Dermis microvascular lymphatic vessel endothelial cell (primary cell): ENCODE measurements at places on chromosomes 7 and 10.

- DNase-seq: no peak
Observed at GRCh38 chr10:110805292-110805691, 66.4 kb upstream of the PDCD4 start.

DNA sequence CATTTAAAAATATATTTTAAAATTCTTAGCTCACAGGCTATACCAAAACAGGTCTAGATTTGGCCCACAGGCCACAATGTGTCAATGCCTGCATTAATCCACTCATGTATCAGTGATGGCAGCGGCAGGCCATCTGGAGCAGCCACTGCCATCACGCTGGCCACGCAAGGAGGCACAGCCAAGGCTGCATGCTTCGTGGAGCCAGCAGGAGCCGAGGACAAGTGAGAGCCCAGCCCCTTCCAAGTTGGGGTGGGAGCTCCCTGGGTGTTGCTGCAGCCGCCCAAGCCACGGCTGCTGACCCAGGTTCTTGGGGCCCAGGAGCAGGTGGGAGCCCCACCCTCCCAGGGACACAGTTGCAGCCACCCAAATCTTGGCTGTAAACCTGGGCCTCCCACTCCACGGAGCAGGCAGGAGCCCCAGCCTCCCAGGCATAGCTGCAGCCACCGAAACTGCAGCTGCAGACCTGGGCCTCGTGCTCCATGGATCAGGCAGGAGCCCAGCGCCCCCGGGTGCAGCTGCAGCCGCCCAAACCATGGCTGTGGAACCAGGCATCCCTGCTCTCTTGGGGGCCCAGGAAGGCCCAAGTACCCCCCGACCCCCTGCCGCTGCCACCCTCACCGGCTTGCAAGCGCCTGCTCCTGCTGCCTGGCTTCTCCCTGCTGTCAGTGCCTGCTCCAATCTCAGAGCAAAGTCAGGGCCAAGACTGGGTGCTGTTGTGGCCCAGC is 87.3 kb upstream of the CACUL1 start:
- no peak for DNase-seq

- no peak for DNase-seq
Observed at GRCh38 chr7:118330388-118330787, 105.9 kb downstream of the ANKRD7 start.

DNA sequence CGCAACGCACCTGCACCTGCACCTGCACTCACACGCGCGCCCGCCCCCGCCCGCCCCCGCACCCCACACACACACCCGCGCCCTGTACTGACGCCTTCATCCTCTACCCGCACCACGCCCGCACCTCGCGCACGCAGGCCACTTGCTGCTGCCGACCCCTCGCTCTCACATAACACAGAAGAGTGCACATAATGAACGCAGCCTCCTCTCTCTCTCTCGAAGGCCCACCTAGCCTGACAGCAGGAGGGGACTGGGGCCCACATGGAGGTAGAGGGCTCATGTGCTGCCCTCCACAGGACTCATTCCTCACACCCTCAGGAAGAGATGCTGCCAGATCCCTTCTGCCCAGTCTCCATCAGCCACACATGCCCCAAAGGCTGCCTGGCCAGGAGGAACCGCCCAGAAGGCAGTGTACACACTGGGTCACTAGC is 432 bp upstream of the CAMK2B start:
- DNase-seq: no peak

- DNase-seq: no peak
Observed at GRCh38 chr10:33498391-33498891, 164.0 kb upstream of the NRP1 start.

GRCh38 chr10:79239275-79239779 is 107.9 kb upstream of the PPIF start:
- no peak for DNase-seq

DNA sequence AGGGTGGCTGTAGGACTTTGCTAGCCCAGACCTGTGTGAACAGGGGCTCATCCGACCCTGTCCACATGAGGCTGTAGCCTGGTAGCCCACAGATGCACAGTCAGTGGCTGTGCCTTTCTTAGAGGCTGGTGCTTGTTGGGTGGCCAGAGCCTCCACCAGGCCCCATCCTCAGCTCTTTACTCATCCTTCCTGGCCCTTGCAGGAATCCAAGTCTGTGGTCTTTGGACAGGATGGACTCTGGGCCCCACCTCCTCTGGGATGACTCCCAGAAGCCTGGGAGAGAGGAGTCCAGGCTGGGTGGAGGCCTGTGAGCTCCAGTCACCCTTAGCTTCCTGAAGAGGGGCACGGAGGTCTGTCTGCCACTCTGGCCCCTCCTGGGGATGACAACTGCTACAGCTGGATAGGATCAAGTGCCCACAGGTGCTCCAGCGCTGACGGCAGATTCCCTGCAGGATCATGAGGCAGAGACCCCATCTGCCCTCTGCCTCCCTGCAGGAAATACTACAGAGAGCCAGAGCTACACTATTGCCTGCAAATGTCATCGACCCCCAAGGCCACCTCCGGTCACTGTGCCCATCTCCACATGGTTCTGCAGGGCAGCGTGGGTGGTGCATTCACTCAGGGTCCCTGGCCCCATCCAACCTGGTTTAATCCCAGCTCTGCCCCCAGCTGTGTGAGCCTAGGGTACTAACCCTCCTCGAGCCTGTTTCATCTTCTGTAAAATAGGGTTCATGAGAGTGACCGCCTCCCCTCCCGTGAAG is 114.5 kb downstream of the PTPN20 start:
- DNase-seq: no peak

DNA sequence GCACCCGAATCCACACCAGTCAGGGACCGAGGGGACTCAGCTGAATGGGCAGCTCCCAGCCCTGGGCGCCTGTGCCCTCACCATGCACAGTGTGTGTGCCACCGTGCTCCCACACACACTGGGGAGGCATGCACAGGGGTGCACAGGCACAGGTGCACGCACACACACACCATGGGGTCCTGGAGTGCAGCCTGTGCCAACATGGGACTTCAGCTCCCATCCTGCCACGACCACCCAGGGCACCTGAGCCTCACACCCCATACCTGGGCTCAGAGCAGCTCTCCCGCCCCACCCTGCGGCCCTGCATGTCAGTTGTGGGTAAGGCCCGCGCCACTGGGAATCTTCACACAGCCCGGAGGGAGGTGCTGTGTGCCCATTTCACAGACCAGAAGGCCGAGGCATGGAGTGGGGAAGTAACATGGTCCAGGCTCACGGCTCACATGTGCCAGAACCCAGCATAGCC is 8.0 kb downstream of the ELFN1 start:
- DNase-seq: no peak

DNA sequence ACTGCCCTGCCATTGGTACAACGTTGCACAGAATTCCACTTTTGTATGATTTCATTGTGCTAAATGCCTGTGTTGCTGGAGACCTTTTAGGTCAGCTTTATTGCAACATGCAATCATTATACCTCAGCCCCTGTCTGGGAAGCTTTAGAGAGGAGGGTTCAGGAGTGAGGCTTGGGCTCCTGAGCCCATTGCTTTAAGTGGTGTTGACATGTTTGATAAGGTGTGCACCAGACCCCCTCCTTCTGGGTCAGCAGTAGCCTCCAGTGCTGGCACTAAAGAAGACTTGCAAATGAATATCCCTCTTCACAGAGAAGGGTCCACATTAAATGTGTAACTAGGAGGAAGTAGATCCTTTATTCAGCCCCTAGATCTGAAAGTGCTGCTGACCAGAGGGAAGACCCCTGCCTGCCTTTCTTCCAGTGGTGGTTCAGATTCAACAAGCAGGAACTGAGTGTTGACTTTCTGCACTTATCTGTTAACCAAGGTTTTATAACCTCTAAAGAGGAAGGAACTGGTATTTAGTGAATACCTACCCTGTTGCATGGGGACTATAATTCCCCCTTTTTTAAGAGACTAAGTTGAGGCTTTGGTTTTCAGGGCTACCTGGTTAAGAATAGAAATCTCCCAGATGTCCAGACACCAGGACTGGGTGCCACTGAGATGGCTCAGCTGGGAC is 369.4 kb upstream of the IGFBP3 start:
- DNase-seq: no peak

DNA sequence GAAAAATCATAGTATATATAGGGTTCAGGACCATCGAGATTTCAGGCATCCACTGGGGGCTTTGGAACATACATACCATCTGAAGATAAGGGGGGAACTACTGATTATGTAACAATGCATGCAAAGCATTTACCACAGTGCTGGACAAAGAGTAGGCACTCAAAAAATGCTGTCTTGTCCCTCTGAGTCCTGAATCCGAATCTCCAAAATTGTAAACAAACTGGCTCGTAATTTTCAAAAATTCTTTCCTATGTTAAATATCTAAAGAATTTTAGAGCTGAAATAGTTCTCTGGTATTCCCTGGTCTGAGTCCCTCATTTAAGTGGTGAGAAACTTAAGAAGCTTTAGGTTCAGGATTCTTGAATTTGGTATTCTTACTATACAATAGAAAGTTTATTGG is 167.8 kb upstream of the ASAH2 start:
- DNase-seq: no peak

GRCh38 chr7:65503434-65504152 is 129.9 kb downstream of the ZNF92 start:
- no peak for DNase-seq

DNA sequence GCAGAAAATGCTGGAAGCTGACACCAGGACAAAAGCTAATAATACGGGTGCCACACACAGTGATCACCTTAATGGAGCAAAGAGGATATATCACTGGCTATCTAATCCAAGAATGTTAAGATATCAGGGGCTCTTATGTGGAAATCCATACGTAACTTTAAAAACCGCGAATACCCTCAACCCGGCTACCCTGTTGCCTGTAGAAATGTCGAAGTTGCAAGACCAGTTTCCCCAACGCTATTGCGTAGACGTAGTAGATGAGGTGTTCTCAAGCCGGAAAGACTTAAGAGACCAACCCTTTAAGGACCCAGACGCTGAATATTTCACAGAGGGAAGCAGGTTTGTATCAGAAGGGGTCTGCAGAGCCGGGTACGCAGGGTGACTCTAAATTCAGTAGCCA is 7.9 kb upstream of the CYREN start:
- DNase-seq: no peak

- DNase-seq: no peak
Observed at GRCh38 chr7:78601728-78602127, 803.2 kb downstream of the PHTF2 start.

DNA sequence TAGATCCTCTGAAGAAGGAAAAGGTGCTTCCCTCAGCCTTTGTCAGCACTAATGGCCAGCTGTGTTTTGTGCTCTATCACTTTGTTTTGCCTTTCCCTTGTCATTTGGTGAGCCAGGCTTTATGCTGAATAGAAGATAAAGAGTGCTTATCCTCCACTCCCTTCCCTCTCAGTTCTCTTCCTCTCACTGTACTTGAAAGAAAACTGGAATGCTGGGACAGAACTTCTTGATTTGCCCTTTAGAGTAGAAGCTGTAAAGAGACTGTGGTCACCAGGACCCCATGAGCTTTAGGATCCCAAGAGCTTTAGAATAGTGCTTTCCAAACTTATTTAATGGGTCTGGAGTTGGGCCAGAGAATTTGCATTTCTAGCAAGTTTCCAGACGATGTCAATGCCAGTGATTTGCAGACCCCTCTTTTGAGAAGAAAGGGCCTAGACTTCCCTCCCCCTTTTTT is 81.4 kb downstream of the LRRC4 start:
- DNase-seq: no peak

GRCh38 chr10:112775892-112776674 is 174.0 kb upstream of the TCF7L2 start:
- no peak for DNase-seq

DNA sequence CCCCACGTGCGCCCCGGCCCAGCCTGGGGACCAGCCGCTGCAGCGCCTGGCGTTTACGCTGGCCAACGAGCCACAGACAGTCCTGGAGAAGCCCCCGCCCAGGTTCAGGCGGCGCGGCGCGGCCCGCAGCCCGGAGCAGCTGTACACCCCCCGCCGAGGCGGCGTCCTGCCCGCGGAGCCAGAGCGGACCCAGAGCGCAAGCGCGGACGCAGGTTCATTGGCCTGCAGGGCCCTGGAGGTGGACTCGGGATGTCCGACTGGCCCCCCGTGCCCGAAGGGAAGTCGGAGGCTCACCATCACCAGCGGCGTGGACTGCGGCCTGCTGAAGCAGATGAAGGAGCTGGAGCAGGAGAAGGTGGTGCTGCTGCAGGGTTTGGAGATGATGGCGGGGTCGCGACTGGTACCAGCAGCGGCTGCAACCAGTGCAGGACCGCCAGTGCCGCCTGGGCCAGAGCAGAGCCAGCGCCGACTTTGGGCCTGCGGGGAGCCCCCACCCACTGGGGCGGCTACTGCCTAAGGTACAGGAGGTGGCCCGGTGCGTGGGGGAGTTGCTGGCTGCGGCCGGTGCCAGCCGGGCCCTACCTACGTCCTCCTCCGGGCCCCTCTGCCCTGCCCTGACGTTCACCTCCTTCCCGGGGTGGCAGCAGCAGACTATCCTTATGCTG is 72.0 kb upstream of the KCTD7 start:
- DNase-seq: no peak

- no peak for DNase-seq
Observed at GRCh38 chr10:123381224-123381623, 227.0 kb downstream of the BUB3 start.

DNA sequence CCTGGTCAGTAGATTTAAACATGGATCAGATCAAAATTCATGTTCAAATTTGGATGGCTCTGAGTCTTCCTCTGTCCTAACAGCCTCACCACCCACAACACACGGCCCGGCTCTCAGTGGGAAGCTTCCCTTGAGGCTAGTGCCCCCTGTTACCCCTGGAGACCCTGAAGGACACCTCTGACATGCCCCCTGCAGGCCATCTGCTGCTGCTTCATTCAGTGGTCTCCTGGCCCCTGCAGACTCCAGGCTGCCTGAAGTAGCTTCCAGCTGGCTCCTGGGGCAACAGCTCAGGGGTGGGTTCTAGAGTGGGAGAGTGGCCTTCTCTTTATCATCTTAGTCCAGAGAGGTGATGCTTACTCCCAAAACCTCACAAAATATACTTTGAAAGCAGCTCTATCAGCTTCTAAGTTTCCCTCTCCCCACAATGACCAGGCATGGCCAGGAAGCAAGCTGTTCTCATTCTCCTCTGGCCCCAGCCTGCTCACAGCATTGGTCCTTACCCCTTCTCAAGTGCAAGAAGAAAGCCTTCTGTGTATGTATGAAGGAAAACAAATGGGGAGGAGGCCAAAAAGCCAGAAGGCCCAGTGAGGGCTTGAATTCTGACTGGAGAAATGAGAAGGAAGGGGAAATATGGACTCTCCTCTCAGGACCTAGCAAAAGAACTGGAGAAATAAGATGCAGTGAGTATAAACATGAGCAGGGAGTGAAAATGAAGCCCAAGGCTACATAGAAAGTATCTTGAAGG is 189.6 kb upstream of the INHBA start:
- DNase-seq: no peak

- peak; percentile 17 for DNase-seq
Observed at GRCh38 chr7:87318741-87319140, 26.7 kb upstream of the CROT start.

DNA sequence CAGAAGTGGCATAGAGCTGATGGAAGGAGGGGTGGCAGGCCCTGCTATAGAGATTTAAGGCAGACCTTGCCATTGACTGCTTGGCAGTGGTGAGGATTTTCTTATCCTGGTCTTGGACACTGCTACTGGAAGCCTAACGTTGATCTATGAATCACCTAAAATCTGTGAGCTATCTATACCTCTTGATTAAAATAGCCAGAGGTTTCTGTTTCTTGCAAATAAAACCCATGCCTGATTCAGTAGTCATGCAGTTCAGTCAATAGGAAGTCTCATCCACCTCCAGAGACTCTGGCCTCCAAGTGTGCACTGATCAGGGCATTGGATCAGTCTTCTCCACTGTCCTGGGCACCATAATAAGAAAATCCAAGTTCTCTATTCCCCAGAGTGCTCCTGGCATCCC is 286.5 kb downstream of the PTEN start:
- DNase-seq: no peak

- no peak for DNase-seq
Observed at GRCh38 chr7:55561690-55562089, 10.6 kb downstream of the VOPP1 start.
